ENCODE measurements at places on chromosomes 4 and X.

GRCh38 chr4:82513382-82513781 is 48.4 kb downstream of the TMEM150C start:
- no peak for DNase-seq

GRCh38 chrX:31178064-31178768 is 106.4 kb upstream of the FTHL17 start:
- no peak for DNase-seq

DNA sequence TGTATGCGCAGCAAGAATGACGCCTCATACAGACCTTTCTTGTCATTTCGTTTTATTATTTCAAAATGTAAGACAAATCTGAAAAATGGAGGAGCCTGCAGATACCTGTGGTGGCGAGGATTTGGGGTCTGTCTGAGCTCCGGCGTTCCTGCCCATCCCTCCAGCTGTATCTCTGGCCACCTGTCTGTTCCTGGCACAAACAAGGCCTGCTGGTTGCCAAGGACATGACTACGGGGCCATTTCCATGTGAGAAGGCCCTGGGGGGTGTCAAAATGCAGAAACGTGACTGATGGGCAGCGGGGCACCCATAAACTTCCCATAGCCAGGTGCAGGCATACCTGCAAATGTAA is 591 bp upstream of the TSPAN7 start:
- no peak for DNase-seq

- no peak for DNase-seq
These were observed 41.3 kb upstream of the VCX start for GRCh38 chrX:7801711-7802110.

GRCh38 chr4:74320559-74321118 is 12.4 kb downstream of the EPGN start:
- DNase-seq = no peak

DNA sequence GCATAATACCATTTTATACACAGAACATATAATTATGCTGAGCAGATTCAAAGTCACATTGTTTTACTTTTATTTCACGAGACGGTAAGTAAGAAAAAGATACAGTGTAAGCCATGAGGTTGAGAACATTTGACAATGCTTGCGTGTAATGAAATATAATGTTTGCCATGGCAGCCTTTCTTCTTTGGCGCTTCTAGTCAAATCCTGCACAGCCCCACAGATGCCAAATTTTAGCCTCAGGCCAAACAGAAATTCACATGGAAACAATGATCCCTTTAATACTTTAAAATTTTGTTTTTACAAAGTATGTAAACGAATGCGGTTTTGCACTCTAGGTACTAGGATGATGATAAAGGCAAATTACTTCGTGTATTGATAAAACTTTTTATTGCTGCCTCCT is 502.7 kb upstream of the SMIM31 start:
- DNase-seq = no peak

DNA sequence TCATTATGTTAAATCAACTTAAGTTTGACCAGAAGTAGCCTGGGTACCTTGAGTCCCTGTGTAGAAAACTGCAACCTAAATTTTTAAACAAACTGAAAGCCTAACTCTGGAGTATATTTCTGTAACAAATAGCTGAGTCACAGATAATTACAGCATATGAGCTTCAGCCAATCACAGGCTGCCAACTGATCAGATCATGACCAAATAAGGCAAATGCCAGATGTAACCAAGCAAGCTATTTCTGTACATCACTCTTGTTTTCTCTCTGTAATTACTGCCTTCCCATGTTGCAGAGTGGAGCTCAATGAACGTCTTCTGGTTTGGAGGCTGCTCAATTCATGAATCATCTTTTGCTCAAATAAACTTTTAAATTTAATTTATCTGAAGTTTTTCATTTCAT is 980.9 kb upstream of the DIAPH2 start:
- DNase-seq = no peak

GRCh38 chr4:119725011-119725410 is 96.4 kb upstream of the PDE5A start:
- no peak for DNase-seq

- DNase-seq = no peak
These were observed 48.0 kb upstream of the MAP3K15 start for GRCh38 chrX:19563327-19563726.

- no peak for DNase-seq
These were observed 949.6 kb upstream of the PRKX start for GRCh38 chrX:4663085-4663484.

GRCh38 chr4:171710743-171711142 is 102.5 kb upstream of the GALNTL6 start:
- DNase-seq = no peak

- DNase-seq = no peak
These were observed 764.4 kb upstream of the PCDH10 start for GRCh38 chr4:132384709-132385108.

GRCh38 chrX:105882581-105883275 is 60.4 kb downstream of the NRK start:
- DNase-seq = no peak

DNA sequence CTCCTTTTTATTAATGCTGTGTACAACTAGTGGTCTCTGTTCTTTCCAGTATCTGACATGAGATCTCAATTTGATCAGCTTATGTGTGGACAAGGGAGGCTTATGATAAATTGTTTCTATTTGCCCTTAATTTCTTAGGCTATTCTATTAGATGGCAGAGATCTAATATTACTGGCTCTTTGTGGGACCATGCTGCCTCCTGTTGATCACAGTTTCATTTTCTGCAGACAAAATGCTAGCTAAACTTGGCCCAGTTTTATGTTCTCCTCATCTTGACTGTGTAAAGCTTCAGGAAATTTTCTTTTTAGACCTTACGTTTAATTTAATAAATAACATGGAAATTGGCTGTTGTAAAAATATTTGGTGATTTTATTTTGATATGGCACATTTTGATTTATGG is 627.1 kb upstream of the AADAT start:
- no peak for DNase-seq

DNA sequence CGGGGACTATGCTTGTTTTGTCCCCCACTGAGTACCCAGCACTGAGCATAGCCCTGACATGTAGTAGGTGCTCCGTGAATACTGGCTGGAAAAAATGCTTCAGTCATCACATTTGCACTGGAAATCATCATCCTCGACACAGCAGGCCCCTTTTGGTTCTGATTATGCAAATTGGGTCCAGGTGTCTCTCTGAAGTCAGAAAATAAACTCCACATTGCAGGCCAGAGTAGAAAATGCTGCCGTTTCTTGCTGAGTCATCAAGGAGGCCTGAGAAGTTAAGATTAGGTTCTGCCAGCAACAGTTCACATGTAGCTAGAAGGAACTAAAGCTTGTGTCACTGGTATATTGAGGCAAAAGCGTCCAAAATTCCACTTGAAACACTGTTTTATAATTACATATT is 15.0 kb upstream of the STK32B start:
- no peak for DNase-seq

GRCh38 chr4:849478-850175 is 23.7 kb upstream of the CPLX1 start:
- no peak for DNase-seq

DNA sequence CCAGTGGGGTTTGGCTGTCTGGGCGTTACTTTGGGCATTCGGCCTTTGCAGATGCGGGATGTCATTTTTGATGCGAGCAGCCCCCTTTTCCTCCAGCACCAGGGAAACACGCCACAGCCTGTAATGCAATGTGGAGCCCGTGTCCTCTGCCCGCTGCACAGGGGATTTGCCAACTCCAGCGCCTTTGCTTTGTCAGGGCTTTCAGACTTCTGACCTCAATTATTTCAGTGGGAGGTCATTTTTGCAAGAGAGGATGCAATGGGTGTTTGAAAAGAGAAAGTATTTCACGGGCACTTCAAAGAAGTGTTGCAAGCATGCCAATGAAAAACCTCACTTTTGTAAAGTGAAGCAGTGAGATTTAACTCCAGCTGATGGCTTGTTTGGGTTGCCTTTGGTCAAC is 11.5 kb downstream of the CLCN4 start:
- DNase-seq = no peak

DNA sequence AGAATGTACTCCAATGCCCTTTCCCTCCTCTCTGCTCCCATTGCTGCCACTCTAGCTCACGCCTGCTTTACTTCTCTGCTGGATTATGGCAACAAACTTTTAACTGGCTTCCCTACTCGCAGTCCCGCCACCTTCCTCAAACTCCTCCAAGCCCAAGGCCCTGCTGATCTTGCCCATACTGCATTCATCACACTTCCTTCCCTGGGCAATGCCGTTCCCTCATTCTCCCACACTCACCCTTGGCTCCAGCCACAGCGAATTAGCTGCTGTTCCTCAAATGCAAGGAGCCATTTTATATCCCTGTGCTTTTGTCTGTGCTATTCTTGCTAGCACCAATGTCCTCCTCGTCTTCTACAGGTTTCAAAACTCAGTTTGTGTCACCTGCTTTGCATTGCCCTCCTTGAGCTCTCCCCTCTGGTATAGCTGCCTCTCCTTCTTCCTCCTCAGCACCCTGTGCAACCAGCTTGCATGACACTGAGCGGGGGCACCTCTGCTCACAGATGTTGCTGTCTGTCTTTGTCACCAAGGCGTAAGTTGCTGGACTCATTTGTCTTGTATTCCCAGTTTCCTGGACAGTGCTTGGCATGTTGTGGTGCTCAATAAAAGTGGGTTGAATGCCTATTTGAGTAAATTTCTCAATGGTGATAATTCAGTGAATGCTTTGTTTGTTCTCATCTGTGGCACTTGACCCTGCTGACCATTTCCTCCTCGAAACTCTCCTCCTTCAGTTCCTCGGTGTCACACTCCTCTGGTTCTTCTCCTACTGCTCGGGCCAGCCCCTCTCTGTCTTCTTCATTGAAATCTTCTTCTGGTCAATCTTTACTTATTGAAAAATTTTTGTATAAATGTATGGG is 22.4 kb upstream of the MGST2 start:
- DNase-seq = no peak

DNA sequence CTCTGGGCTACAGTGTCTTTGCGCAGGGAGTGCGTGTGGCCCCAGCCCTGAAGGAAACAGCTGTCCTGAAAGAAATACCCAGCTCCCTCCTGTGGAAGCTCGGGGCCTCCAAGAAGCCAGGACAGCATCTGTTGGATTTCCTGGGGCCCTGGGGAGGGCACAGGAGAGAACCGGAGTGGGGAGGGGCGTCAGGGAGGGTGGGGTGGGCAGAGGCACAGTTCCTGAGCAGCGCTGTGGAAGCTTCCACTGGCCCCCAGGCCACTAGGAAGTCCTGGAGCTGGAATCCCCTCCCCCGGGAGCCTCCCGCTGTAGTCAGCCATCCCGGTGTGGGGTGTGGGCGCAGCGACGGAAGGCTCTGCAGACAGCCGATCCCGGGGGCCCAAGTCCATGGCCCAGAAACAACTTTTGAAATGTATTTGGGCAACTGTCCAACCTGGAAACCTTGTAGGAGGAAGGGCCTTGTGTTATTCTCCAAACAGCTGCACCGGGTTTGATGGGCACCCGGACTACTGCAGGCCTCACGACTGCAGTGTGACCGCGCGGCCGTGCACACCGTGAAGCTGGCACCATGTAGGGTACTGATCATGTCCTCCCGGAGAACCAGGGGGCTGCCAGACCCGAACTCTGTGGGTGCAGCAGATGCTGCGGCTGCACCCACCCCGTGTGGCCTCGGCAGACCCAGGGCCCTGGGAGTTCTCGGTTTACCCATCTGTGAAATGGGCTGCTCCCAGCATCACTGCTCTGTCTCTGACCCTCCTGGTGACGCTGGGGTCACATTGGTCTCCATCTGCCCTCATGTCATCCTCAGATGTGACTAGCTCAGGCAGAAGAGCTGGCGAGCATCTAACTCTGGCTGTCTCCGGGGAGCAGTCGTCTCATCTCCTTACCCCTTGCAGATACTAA is 68.5 kb upstream of the HMX1 start:
- DNase-seq = no peak

DNA sequence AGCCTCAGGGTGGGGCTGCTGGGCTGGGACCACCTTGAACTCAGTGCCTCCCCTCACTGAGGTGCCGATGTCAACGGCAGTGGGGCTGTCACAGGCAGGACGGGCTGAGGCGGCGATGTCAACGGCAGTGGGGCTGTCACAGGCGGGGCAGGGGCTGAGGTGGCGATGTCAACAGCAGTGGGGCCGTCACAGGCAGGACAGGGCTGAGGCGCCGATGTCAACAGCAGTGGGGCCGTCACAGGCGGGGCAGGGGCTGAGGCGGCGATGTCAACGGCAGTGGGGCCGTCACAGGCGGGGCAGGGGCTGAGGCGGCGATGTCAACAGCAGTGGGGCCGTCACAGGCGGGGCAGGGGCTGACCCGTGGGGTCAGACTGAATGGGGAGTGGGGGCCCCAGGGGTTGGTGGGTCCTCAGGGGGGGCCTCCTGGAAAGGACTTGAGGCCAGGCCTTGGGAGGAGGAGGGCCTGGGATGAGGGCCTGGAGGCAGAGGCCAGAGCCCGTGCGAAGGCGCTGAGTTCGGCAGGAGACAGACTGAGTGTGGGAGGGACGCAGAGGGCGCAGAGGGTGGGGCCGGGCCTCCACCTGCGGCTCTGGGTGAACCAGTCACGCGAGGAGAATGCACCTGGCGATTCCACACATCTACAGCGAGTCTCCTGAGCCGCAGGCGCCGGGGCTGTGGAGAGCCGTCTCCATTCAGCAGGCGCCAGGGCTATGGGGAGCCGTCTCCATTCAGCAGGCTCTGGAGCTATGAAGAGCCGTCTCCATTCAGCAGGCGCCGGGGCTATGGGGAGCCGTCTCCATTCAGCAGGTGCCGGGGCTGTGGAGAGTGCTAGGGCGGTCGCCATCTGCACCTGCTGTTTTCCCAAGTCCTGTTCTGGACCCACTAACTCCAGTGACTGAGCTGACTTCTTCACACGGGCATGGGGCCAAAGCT is 22.9 kb downstream of the ATP5ME start:
- no peak for DNase-seq

GRCh38 chr4:174037631-174038030 is 245.8 kb downstream of the FBXO8 start:
- DNase-seq = no peak

- DNase-seq = no peak
These were observed 49.4 kb downstream of the NSG1 start for GRCh38 chr4:4436244-4436823.

- DNase-seq = no peak
These were observed 211.1 kb upstream of the NUDT6 start for GRCh38 chr4:123133397-123134050.

- no peak for DNase-seq
These were observed 23.9 kb downstream of the KLHL5 start for GRCh38 chr4:39085891-39086290.

DNA sequence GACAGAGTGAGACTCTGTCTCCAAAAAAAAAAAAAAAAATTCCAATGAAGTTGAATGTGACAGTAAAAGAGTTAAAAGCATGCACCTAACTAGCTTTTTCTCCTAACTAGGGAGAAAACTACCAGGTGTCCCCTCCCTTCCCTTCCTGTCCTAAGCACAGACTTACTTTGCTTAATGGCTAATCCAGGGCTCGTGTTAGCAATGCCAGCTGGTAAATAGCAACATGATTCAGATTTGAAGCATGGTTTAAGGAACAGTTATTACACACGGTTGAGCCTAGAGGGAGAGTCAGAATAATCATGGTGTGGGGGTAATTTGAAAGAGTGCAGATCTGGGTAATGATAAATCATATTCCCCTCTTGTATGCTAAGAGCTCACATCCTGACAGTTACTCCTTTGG is 338.3 kb downstream of the STIM2 start:
- no peak for DNase-seq
